CD4-positive, alpha-beta T cell treated with Interleukin-2 at 100 ng/mL for 4 hours (primary cell): ENCODE measurements at places on chromosomes 16 and 17.

GRCh38 chr17:63571632-63572310 lies 21.5 kb downstream of the DCAF7 start:
- DNase-seq = peak; percentile 38

- DNase-seq = no peak
These were observed 74.7 kb downstream of the CHD9 start for GRCh38 chr16:53129281-53130158.

GRCh38 chr16:10971560-10971961 lies 27.2 kb downstream of the CLEC16A start:
- peak; percentile 74 for DNase-seq

- no peak for DNase-seq
These were observed 63.6 kb downstream of the ABCC6 start for GRCh38 chr16:16159662-16160061.

GRCh38 chr17:17182598-17183136 lies 23.5 kb downstream of the PLD6 start:
- no peak for DNase-seq

- no peak for DNase-seq
These were observed 33.0 kb upstream of the GUCY2D start for GRCh38 chr17:7969433-7969832.

DNA sequence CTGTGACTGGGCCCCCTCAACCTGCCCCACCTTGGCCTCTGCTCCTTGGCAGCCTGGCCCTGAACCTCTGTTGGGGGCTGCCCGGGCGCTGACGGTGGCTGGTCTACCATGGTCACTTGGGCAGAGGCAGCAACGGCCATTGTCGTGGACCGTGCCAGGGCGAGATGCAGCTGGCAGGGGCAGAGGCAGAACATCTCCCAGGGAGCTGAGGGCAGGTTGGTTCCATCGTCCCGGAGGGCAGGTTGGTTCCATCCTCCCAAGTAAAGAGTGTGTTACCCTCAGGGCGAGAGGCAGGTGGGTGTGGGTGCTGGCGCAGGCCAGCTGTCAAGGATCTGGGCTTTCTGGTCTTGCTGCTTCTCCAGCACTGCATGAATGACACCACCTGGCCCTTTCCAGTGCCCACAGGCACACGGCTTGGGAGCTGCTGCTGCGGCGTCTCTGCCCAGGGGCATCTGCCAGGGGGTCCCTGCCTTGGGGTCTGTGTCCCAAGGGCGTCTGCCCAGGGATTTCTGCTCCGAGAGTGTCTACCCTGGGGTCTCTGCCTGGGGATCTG lies 12.0 kb downstream of the ACSF3 start:
- DNase-seq = no peak

GRCh38 chr16:10552998-10553491 lies 27.4 kb downstream of the EMP2 start:
- peak; percentile 55 for DNase-seq

DNA sequence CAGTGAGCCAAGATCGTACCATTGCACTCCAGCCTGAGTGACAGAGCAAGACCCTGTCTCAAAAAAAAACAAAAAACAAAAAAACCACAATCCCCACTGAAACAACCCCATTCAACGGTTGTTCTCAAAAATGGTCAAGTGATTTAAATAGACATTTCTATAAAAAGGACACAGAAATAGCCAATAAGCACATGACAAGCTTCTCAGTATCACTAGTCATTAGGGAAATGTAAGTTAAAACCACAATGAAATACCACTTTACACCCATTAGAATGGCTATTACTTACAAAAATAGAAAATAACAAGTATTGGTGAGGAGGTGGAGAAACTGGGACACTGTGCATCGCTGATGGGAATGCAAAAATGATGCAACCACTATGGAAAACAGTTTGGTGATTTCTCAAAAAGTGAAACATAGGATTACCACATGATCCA lies 26.6 kb upstream of the MYLK3 start:
- no peak for DNase-seq

- peak; percentile 36 for DNase-seq
These were observed 51.8 kb downstream of the CA10 start for GRCh38 chr17:52106638-52107261.

DNA sequence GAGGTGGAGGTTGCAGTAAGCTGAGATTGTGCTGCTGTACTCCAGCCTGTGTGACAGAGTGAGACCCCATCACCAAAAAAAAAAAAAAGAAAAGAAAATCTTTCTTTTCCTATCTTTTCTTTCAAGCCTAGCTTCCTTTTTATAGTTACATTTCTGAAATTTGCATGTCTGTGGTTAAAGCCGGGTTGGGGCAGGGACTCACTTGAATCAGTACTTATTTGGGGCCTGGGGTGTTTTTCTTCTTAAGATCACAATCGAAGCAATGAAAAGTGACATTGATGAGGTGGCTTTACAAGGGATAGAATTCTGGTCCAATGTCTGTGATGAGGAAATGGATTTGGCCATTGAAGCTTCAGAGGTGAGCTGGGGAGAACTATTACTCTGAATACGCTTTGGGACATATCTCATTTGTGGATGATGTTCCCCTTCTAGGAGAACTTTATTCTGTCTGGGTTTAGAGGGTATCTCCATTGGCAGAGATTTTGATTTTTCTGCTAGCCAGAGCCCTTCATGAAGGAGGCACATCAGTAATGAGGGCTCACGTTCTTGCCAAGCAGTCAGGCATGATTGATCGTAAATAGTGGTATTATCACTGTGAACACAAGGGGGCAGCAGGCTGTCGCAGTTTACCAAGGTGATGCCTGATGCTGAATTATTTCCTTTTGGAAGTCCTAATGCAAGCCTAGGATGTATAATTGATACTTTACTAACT lies 14.3 kb downstream of the KPNB1 start:
- DNase-seq = peak; percentile 82
